ENCODE measurements at places on chromosomes 1 and 21.

GRCh38 chr1:32984455-32985171 lies 20.0 kb upstream of the RNF19B start:
- peak; percentile 44 for DNase-seq

DNA sequence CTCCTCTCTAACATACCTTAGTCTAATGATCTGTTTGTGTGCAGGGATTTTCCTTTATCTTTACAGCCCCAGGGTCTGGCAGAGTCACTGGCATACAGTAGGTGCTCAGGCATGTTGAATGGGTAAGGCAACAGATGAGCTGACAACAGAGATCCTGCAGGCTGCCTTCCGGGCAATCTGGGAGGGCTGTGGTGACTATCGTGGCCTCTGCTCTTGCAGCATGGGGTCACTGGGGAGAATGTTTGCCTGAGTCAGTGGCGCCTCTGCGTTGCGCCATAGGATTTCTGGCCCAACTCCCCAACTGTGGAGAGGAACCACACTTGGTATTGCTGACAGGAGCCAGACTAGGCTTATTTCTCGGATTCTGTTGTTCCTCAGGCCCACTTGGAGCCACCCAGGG lies 93.8 kb downstream of the LAMC2 start:
- no peak for DNase-seq

DNA sequence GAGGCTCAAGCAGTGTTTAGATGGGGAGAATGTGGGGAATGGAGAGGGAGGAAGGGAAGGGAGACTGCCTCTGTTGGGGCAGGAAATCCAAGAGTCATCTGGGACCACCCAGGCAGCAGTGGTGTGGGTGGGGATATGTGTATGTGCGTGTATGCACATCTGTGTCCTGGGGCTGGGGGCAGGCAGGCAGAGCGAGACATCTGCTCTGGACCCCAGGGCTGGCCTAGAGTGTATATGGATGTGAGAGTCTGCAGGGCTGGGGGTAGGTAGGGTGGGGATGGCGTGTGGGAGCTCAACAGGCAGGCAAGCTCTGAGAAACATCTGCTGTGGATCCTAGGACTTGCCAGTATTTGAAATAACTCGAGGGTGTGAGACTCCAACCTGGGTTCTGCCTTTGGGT lies 3.5 kb downstream of the PTCH2 start:
- no peak for DNase-seq

DNA sequence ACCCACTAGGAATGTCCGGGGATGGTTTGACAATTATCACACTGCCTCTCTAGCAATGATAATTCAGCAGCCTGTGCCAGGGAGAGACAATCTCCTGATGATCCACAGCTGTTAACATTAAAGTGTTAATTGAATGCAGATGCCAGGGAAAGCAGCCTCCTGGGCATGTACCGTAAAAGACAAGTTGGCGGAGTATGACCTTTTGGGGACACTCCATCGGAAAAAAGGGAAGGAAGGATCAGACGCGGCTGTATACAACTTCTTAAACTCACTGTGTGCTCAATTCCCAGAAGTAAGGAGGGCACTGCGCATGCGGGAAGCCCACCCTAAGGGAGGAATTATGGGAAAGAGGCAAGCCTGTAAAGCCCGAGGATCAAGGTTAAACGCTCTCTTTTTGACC lies 62.6 kb downstream of the MAP3K7CL start:
- no peak for DNase-seq

- DNase-seq: no peak
Measured at GRCh38 chr1:8604041-8604945, 213.1 kb downstream of the RERE start.

- no peak for DNase-seq
Measured at GRCh38 chr1:210597555-210598134, 268.9 kb downstream of the HHAT start.

GRCh38 chr1:34619256-34619655 lies 135.6 kb upstream of the GJB5 start:
- no peak for DNase-seq

DNA sequence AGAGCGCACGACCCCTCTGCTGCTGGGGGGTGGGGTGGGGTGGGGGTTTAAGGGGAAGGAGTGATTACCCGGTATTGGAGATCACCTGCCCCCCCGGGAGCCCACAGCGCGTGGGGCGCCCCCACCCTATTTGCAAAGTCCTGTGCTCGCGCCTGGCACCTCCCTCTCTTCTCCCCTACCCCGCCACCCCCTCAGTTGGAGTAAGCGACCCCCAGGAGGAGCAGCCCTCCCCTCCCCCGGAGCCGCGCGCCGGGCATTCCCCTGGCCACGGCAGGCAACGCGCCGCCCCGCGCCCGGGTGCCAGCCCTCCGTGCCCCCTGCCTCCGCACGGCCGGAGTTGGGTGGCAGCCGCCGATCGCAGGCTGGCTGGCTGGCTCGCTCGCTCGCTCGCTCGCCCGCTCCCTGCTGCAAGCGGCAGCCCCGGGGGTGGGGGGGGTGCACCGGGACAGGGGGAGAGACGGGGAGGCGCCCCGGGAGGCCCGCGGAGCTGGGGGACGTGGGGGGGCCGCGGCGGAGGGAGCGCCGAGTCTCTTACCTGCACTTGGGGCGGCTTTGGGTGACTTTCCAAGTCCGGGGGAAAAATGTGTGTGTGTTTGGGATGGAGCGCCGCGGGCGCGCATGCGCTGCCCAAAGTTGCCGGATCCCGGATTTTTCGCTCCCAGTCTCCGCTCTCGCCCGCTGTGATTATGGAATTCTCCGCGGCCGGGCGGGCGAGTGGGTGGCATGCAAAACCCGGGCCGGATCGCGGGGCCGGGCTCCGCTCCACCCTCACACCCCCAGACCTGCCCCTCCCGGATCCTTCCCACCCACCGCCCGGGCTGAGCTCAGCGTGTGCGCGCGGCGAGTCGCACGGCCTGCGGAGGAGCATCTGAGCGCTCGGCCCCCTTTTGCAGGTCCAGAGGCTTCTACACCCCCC lies at the start of gene CASZ1:
Gene CASZ1, minus strand, starts transcription at position 618 of the 916 bp plus-strand sequence. CDS start 102,757 bp downstream, outside the sequence.
- DNase-seq: no peak

DNA sequence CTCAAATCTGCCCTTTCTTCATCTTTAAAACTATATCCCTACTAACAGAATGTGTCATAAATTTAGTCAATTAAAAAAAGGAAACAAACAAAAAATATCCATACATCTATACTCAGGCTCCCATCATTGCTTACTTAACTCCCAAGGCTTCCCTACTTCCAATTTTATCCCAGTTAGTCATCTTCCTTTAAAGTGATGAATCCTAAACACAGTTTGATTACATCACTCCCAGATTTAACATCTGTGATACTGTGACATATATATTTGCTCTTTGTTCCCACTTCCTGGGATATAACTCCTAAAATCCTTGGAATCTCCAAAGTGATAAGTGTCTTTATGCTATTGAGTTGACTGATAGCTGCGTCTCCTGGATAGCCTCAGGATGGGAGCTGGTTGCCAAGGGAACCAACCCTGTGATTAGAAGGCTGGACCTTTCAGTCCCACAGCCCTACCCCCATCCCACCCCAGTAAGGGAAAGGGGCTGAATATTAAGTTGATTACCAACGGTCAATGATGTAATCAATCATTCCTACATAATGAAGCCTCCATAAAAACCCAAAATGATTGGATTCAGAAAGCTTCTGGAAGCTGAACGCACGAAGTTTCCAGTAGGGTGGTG lies 21.6 kb downstream of the GLMN start:
- DNase-seq: no peak

GRCh38 chr1:205261946-205262691 lies 34.4 kb downstream of the TMCC2 start:
- DNase-seq: no peak

GRCh38 chr1:67577646-67578045 lies 107.4 kb upstream of the GADD45A start:
- no peak for DNase-seq

DNA sequence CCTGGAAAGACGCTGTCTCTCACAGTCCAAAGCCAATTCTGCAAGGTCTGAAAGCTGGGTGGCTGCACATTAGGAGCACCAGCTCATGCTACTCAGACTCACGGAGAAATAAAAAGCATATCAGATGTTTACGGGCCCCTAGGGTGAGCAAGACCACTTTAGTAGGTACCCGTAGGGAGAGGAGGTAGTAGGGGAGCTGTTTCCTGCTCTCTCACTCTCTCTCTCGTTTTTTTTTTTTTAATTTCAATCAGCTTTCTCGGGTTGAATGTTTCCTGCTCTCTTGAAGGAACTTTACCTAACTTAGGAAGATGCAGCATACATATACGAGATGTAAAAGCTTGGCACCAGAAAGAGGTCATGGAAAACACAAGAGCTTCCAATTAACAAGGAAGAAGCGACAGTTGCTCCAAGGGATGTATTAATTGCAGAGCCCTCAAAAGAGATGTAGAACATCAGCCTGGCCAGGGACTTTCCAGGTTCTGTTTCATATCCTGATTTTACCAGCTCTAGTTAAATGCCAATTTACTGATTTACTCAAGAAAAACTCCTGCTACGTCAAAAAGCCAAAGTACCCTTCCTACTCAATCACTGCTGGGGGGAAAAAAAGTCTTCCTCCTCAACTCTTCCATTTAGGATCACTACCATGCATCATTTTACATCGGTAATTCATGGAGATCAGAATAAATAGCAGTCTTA lies 3.1 kb downstream of the LORICRIN start:
- DNase-seq: peak; percentile 23

DNA sequence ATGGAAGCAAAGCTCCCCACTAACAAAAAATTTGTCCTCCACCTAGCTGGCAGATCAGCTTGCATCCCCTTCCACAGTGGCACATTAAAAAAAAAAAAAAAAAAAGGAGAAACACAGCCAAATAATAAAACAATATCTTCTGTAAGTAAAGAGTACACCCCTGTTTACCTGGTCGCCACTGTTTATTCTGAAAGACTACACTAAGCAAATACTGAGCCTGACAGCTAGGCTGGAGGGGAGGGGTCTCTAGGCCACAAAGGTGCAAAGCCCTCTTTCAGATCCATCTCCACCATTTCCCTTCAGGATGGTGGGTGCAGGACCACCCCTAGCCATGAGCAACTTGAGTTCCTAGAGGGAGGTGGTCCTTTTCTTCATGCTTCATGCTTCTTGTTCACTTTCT lies 22.8 kb upstream of the SLC45A3 start:
- no peak for DNase-seq

DNA sequence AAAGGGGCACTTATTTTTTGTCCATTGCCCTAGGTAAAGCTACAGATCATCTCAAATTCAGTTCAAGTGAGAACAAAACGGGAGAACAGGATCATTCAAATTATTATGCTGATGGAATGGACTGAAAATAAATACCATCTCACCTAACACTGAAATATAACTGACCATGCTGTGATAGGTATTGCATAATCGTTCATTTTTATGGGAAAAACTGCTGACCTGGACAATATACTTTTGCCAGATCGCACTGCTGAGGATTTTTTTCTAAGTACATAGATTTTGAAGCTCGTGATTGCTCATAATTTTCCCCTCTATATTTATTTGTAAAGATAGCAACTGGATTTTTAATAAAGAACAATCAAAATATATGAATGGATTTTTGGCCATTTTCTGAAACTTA lies 636.6 kb upstream of the NEGR1 start:
- DNase-seq: no peak

- no peak for DNase-seq
Measured at GRCh38 chr1:168086438-168086837, 50.3 kb downstream of the GPR161 start.

DNA sequence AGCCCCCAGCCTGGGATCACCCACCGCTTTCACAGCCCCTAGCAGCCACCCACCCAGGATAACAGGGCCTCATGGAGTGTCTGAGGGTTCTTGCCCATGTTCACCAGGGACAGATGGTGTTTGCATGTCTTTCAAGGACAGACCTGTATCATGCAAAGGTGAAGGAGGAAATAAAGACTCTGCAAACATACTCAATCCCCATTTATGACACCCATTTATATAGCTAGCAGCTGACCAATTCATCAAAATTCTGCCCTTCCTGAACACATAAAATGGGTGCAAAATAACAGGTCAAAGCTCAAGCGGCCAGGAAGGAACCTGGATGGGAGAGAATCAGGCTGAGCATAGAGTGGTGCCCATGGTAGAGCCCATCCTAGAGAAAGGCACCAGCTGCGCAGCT lies 32.8 kb upstream of the LYPD8 start:
- no peak for DNase-seq

DNA sequence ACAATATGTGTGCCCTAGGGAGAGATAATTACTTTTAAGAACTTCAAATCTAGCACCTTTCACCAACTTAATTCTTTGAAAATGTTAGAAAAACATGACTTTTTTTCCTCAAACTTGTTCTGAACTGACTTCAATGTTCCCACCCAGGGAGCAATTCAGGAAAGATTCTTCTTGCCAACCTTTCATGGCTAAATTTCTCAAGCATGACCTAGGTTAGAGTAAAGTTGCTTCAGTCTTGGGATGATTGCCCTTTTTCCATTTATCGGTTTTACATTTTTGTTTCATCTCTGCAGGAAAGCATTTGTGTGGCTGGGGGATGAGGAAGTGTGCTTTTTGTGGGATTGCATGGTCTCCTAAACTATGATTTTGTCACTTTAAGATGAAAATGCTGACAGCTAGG lies 647.7 kb downstream of the LTN1 start:
- no peak for DNase-seq

DNA sequence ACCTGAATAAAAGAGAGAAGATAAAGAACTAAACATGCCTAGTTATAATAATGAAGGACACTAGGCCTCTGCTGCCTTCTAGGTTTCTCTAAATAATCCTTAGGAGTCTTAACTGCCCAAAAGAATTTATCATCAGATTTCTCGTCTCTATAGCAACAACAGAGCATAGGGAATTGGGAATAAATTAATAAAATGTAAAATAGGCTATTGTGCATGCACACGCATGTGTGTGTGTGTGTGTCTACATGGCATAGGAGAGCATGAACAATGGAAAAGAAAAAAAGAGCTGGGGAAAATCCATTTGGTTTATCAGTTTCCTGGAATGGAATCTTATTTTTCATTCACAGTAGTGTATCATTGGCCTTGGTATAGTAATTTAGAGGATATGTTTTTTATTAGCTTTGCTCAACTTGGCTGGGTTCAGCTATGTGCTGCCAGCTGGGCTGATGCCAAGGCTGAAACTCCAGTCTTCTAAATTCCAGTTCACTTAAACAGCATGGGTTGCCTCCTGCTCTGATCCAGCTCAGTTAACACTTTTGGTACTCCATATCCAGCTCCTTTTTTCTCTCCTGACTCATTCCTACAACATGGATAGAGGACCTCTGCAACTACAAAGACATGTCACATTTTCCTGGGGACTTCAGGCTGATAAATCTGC lies 80.6 kb upstream of the SLFNL1 start:
- no peak for DNase-seq

- DNase-seq: no peak
Measured at GRCh38 chr1:32715901-32716311, 13.3 kb upstream of the SYNC start.
